Fibroblast of skin of abdomen (primary cell): ENCODE measurements at places on chromosomes 12 and 14.
A peak's percentile ranks its signal among the peaks of the same experiment; 100 is the strongest.

GRCh38 chr14:95510804-95511203, 5.6 kb downstream of the SYNE3 start:
- DNase-seq: no peak

- no peak for DNase-seq
These were observed 50.5 kb upstream of the FBRSL1 start for GRCh38 chr12:132439333-132439904.

- no peak for DNase-seq
These were observed 22.4 kb downstream of the SLCO1B3 start for GRCh38 chr12:20832911-20833310.

GRCh38 chr12:109832541-109833306, 474 bp downstream of the TRPV4 start:
- no peak for DNase-seq

- DNase-seq: no peak
These were observed 36.0 kb downstream of the FMNL3 start for GRCh38 chr12:49671031-49671765.

DNA sequence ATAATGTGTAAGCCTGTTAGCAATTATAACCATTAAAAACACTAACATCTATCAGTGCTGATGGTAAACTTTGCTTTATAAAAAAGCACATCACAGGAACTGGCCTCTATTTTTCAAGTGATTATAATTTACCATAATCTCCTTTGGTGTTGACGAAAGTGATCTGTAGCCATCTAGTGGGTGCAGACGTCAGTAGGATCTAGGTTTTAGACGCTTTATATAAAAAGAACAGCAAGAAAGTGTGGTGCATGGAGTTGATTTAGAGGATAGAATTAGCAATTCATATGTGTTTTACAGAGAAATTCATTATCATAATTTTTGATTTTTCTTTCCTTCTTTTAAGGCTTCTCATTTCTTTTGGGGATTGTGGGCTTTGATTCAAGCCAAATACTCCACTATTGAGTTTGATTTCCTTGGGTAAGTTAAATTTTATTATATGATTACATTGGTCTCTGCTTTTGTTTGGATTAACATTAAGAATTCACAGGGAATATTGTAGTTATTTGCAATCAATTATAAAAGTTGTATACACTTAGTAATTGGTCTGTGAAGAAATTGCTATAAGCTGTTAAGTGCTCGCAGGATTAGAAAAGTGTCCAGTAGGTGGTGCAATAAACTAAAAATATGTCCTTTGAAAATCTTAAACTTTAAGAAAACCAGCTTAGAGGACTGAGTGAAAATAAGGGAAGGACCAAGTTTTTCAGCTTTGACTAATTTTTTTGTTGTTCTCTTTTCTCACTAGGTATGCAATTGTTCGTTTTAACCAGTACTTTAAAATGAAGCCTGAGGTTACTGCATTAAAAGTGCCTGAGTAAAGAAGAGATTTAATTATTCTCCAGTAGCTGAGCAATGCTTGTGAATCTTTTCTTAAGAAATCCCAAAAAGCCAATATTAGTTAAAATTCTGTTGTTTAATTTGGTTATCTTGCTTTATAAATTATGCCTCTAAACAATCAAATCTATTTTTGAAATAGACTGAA, 59.5 kb downstream of the ETNK1 start:
- DNase-seq: peak; percentile 30
